Activated naive CD4-positive, alpha-beta T cell treated with anti-CD3 and anti-CD28 coated beads, Interleukin-2, amount 50 U/mL, for 72 hours (primary cell): ENCODE measurements at places on chromosomes 7 and 10. TPM values are rescaled to one million over a fixed set of nuclear protein-coding genes. Genes with fewer than 3 reads are reported as not detected.

Gene TECTB
- not detected for total RNA-seq

- no peak for DNase-seq
Measured at GRCh38 chr10:128475686-128476367, 349.6 kb upstream of the MKI67 start.

Gene CRHR2
- total RNA-seq: not detected

DNA sequence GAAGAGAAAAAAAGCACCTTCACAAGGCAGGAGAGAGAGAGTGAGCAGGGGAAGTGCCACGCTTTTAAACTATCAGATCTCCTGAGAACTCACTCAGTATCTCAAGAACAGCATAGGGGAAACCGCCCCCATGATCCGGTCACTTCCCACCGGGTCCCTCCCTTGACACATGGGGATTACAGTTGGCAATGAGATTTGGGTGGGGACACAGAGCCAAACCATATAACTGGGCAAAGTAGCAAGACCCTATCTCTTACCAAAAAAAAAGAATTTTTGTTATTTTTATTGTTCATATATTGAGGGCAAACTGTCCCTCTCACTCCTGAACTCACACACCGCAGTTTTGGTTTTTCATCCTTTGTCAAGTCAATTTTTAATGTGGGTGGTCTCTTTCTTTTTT, 18.2 kb upstream of the ZRANB1 start:
- DNase-seq: no peak

DNA sequence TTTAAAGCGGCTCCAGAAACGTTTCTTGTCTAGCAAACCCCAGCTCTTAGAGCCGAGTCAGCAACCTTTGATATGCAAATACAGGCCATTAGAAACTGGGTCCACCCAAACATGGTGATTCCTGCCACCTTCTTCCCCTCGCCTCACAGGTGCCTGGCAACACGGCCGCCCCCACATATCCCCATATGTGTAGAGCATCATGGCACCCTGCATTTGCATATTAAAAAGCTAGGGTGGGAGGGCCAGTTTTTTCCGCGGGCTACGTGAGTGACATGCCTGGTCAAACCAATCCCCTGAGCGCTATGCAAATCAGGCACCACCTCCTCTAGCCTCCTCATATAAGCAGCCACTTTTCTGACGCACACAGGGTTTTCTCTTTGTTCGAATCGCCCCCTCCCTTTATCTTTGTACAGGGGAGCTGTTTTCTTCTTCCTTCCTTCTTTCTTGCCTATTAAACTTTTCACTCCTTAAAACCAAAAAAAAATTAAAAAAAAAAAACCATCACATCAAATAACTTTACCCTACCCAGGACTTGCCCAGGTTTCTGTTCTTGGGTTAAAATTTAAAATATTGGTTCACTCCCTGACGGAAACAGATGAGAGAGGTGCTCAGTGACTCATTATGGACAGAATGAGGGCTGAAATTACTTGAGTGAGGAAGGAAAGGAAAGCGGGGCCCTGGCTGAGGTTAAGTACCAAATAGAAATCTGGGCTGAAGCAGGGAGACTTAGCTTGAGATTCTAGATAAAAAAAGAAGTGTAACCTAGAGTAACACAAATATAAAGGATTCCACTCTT, 59.8 kb downstream of the COA1 start:
- DNase-seq: peak; percentile 88
